Activated T-helper 1 cell treated with anti-CD3 and anti-CD28 coated beads, Interleukin-12 subunit alpha, Interleukin-12 subunit beta, Interleukin-2, Interleukin-4 antibody, amounts not matched to agents 30 ng/mL and 10 ng/mL and 1 ng/mL, durations not matched to agents 14 hours and 24 hours and 36 hours (primary cell): ENCODE measurements at places on chromosomes 12 and 14.
A peak's percentile ranks its signal among the peaks of the same experiment; 100 is the strongest.

- DNase-seq, result no peak
These were observed 22.8 kb upstream of the FBXO34 start for GRCh38 chr14:55248411-55248810.

GRCh38 chr12:53844994-53845844 lies 93.4 kb upstream of the HOXC13 start:
- DNase-seq, result no peak

DNA sequence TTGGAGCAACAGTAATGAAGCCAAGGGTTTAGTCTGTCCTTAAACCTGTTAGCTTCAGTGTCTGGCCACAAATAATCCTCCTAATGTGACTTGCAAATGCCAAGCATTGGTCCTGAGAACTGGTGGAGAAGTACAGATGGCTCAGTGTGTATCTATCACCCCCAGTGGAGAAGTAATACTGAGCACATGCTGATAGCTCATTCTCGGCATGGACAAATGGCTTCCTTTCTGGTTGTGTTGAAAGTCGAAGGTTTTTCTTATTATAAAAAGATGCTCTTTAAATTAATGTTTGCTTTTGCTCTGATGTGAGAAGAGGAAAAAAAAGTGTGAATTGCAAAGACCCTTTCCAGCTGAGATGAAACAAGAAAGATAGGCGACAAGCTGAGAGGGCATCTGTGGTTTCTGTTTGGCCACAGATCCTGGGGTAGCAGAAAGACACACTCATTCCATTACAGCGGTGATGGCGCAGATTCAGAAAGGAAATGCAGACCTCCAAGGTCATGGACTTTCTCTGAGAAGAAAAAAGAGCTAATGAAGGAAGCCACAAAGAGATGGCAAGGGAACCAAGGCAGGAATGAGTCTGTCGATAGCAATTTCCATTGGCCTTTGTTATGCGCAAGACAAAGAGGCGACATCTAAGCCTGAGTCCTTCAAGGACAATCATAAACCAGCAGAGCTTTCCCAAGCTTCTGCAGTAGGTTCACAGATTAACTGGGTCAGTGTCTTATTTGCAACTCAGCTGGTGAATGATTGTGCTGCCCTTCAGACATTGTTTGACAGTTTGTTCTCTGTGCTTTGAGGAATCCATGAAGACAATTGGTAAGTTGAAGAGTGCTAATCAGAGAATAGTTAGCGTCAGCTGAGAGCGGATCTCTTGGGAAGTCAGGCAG lies 155.5 kb upstream of the RGS6 start:
- DNase-seq, result no peak

DNA sequence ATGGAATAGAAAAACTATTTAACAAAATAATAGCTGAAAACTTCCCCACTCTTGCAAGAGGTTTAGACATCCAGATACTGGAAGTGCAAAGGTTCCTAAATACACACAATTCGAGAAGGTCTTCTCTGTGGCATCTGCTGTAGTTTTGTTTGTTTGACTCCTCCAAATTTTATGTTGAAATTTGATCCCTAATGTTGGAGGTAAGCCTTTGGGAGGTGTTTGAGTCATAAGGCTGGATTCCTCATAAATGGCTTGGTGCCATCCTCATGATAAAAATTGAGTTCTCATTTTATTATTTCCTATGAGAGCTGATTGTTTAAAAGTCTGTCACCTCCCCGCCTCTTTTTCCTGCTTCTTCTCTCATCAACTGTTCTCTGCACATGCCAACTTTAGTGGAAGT lies 182.7 kb downstream of the MYRFL start:
- no peak for DNase-seq

DNA sequence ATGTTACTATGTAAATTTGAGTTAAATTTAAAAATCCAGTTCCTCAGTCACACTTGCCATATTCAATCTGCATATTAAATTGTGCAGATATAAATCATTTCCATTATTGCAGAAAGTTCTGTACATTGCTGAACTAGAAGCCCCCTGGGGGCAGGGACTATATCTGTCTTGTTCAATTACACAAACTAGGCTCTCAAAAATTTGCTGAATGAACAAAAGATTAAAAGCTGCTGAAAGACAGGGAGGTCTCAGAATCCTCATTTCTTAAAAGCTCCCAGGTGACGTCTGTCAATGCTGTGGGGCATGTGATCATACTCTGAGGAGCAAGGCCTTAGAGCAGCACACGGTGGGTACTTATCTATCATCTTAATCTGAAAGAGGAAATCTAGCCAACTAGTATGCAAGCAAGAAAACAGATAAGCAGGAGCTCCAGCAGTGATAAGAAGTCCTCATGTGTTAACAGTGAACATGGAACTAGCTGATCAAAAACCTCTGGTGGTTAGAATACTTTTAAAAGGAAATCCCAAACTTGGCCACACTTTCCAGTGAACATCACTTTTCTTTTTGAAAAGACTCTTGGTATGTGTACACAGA lies 60.5 kb downstream of the APPL2 start:
- DNase-seq, result no peak

GRCh38 chr12:98465950-98466602 lies 49.3 kb upstream of the TMPO start:
- no peak for DNase-seq

GRCh38 chr14:64915029-64915424 lies 772 bp downstream of the CHURC1 start:
- DNase-seq, result no peak

GRCh38 chr12:126772171-126772864 lies 1494.7 kb upstream of the TMEM132C start:
- peak; percentile 20 for DNase-seq

- DNase-seq, result no peak
These were observed 163.1 kb downstream of the GCH1 start for GRCh38 chr14:54739514-54739913.

DNA sequence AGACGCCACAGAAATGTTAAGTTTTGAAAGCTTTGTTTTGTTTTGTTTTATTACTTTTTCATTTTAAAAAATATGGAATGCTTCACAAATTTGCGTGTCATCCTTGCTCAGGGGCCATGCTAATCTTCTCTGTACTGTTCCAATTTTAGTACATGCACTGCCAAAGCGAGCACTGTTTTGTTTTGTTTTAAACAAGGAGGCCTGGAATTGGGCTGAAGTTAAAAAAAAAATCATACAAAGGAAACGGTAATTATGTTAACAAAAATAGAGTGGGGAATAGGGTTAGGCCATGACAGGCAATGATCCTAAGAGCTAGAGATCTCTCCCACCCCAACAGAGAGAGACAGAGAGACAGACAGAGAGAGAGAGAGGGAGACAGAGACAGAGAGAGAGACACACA lies 57.0 kb downstream of the ZFP36L1 start:
- no peak for DNase-seq

- no peak for DNase-seq
These were observed 21.9 kb downstream of the YBX3 start for GRCh38 chr12:10701131-10701681.

GRCh38 chr12:130245251-130245650 lies 83.0 kb downstream of the FZD10 start:
- DNase-seq, result no peak

GRCh38 chr12:106910202-106910601 lies 45.5 kb upstream of the TMEM263 start:
- no peak for DNase-seq

GRCh38 chr12:212715-213526 lies 1.0 kb downstream of the SLC6A12 start:
- no peak for DNase-seq

DNA sequence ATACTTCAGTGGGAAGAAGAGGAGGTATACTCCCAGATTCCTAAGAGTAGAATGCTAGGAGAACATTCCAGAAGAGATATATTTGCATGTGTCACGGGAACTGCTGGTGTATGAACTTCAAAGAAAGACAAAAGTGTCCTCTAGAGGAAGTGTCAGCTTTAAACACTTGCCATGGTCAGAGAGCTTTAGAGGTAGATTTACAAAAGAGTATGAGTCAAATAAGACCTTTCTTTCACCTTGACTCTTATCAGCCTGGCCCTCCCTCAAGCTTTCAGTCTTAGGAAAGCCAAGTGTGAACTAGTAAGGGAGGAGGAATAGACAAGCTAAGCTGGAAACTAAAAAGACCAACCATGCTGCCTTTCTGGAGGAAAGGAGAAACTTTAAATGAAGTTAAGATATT lies 34.7 kb downstream of the COX8C start:
- no peak for DNase-seq

- DNase-seq, result no peak
These were observed 70.0 kb downstream of the EPS8 start for GRCh38 chr12:15719230-15719629.

- no peak for DNase-seq
These were observed 32.5 kb upstream of the SSPN start for GRCh38 chr12:26162905-26163304.

- DNase-seq, result no peak
These were observed 1.2 kb upstream of the TRIM9 start for GRCh38 chr14:51095854-51096823.

- no peak for DNase-seq
These were observed 3.5 kb upstream of the HCFC2 start for GRCh38 chr12:104060791-104061190.

- DNase-seq, result no peak
These were observed 403.7 kb downstream of the BTG1 start for GRCh38 chr12:91741932-91742331.

DNA sequence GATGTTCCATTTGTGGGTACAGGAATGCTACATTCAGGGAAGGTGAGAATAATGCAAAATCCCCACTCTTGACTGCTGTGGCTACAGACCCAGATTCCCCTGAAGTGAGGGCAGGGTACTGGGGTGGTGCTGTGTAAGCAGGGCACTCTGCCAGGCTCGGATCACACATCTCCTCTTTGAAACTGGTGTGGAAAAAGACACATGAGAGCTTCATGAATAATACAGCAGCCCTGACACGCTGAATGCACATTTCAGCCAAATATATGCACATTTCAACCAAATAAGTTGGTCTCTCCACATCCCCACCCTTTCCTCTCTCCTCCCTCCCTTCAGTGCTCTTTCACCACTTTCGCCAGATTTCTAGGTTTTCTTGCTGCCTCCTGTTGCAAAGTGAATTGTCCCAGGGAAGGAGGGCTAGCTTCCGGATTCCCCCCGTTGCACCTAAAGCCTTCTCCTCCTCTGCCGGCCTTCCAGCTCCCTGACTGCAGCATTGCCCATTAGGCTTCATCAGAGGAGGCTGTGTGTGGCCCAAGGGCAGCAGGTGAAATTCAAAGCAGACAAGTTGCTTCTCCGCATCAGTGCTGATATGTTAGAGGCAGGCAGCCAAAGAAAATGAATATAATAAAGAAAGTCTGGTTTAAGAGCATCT lies 118.2 kb upstream of the TMCC3 start:
- DNase-seq, result no peak

DNA sequence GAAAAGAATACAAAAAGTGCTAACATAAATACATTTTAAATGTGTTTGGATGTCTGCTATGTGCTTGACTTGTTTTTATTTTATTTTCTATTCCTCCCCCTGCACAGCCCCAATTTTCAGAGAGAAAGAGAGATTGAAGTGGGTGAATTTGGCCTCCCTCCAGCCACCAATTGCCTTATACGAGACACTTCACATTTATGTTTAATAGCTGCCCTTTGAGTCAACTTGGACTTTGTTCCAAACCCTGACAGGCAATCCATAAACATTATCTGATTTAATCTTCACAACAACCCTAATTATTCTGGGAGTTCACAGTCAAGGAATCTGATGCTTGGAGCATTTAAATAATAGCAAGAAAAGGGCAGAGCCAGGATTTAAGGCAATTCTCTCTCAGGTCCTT lies 161.7 kb downstream of the SLC15A4 start:
- DNase-seq, result no peak

DNA sequence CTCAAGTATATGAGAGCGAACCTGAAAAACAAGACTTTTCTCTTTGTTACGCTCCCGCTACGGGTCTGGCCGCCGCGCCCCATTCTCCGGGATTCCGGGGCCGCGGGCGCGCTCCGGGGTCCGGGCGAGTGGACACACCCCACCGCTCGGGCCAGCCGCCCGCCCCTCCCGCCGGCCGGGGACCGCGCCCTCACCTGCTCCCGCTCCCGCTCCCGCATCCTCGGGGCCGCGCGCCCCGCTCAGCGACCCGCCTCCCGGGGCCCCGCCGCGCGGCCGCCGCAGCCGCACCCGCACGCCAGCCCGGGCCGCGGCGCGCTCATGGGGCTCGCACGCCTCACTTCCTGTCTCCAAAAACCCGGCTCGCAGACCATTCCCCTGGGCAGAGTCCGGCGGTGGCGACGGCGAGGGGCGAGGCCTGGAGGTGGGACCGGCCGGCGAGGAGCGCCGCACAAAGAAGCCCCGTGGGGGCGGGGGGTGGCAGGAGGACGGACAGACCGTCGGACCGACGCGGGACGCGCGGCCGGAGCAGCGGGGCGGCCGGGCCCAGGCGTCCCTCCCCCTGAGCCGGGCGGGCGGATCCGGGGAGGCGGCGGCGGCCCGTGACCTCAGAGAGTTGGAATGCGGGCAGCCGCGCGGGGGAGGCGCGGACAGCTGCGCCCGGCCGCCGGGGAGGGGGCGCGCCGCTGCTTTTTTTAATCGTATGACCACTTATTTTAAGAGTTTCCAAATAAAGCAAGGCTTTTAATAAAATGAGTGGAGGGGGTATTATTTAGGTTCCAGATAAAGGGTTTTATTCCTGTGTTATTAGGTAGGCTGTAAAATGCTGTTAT lies at the start of gene PTPN21:
TSS of gene PTPN21 (minus strand) at position 551 of the 830 bp plus-strand sequence. CDS start 4,590 bp downstream, outside the sequence.
- no peak for DNase-seq

- no peak for DNase-seq
These were observed 83.8 kb downstream of the EEA1 start for GRCh38 chr12:92845329-92845728.

DNA sequence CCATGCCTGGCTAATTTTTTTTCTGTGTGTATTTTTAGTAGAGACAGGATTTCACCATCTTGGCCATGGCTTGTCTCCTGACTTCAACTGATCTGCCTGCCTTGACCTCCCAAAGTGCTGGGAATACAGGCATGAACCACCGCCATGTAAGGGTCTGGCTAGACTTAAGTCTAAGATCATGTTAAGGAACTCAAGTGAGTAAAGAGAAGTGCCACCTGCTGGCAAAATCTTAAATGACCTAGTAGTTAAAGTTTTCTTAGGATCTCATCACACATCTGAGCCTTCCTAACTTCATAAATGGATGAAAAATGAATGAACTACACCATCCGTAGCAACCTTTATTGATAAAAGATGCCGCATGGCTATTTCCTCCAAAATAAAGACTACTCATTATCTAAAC lies 1.7 kb upstream of the C12orf56 start:
- no peak for DNase-seq

DNA sequence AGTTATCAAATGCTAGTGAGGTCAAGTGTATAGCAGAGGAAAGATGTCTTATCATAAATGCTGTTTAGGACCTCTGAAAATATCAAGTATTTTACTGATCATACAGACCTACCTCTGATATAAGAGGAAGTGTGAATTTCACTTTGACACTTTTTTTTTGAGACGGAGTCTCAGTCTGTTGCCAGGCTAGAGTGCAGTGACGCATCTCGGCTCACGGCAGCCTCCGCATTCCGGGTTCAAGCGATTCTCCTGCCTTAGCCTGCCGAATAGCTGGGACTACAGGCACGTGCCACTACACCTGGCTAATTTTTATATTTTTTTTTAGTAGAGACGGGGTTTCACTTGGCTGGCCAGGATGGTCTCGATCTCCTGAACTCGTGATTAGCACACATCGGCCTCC lies 55.1 kb upstream of the PIK3C2G start:
- DNase-seq, result no peak
